Fibroblast of skin of back (primary cell): ENCODE measurements at places on chromosomes 2 and 18.
A peak's percentile ranks its signal among the peaks of the same experiment; 100 is the strongest.

GRCh38 chr2:171807119-171807518 lies 86.9 kb downstream of the SLC25A12 start:
- no peak for DNase-seq

DNA sequence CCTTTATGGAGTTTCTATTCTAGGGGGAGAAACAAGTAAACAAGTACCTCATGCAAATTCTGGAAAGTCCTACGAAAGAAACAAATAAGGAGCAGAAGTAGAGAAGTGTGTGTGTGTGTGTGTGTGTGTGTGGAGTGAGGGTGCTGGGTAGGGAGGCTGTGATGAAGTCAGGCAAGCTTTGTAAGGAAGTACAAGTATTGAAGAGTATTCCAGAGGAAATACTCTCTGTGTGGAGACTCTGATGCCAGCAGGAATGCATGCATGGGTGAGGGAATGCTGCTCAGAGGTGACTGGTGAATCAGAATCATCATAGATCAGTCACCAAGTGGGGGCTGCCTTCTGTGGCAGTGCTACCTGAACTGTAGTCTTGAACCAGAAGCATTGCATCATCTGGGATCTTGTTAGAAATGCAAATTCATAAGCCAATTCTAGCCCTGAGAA lies 34.5 kb downstream of the SLC4A3 start:
- peak; percentile 55 for DNase-seq

- DNase-seq, result no peak
Observed at GRCh38 chr2:113137827-113138226, 10.4 kb downstream of the IL1RN start.

DNA sequence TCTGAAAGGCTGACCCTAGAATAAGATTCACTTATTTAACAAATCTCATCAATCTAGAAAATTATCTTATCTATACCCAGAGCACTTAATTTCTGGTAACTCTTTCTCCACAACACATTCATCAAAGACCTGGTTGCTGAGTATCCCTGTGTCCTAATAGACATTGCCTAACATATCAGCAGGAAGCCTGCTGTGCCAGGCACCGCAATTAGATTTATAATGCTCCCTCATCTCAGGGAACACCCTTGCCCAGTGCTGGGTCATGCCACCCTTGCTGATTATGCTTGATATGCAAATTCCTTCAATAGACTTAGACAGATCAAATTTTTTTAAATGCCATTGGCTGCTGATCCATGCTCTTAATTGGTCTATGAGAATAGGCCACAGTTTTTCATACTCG lies 3.8 kb downstream of the DSG1 start:
- DNase-seq, result no peak

DNA sequence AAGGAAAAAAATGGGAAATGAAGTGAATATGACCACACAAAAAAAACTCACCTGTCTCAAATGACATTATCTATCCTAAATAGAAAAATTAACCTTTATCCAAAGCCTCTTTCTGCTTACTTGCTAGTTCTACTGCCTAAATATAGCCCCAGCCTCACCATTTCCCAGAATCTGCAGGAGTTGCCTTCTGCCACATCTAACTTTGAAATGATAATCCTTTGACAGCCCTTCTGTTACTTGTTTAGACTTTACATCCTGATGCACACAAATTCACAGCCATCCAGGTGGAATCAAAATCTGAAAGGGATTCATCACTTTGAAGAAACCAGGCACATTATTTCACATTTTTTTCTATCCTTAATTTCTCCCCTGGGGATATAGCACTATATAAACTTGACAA lies 1356.2 kb upstream of the NXPH2 start:
- no peak for DNase-seq

DNA sequence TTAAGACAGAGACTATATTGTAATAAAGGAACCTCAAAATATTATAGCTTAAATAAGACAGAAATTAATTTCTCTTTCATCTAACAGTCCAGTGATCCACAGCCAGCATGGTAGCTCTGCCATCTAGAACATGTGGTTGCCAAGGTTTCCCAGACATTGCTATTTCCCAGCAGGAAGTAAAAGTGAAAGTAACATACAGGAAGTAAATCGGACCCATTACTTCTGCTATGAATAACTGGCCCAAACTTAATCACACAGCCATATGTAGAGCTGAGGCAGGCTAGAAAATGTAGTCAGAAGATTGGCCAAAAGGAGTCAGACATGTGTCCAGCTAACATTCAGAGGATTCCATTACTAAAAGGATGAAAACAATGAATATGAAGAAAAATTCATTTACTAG lies 71.0 kb downstream of the NOL4 start:
- DNase-seq, result peak; percentile 34

DNA sequence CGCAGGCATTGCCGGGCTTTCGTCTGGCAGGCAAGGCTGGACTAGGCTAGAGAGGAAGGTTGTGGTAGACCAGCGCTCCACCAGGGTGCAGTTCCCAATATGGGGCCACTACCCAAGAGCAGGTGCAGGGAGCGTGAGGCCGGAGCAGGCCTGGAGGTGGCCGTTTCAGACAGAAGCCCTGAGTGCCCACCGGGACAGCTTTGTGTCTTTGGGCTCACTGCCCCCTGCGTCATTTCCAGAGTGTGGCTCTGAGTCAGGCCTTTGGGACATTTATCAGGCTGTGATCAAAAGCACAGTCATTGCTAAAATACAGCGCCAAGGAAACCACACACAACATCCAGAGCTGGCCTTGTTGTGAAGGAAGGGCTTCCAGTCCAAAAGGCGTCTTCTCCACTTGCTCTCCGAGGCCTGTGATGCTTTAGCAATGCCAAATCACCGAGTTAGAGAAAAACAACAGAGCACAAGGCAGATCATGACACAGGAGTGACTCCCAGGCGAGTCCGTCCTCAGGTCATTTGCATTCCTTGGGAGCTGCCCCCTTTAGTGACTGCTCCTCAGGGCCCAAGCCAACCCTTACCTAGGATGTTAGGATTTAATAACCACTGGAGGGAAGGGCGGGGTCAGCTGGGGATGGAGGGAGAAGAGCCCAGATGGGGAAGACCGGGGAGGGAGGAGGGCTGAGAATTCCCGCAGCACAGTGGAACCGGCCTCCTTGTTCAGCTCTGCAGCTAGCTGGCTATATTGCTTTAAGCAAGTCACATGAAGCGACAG lies 42.3 kb downstream of the RFX8 start:
- peak; percentile 50 for DNase-seq

- DNase-seq, result no peak
Observed at GRCh38 chr2:39567507-39567906, 98.2 kb upstream of the TMEM178A start.

GRCh38 chr18:3585656-3586509 lies 135.9 kb downstream of the TGIF1 start:
- DNase-seq, result peak; percentile 78

GRCh38 chr2:143001501-143001900 lies 124.0 kb downstream of the KYNU start:
- no peak for DNase-seq

- no peak for DNase-seq
Observed at GRCh38 chr18:63004466-63005089, 289.2 kb downstream of the PHLPP1 start.

DNA sequence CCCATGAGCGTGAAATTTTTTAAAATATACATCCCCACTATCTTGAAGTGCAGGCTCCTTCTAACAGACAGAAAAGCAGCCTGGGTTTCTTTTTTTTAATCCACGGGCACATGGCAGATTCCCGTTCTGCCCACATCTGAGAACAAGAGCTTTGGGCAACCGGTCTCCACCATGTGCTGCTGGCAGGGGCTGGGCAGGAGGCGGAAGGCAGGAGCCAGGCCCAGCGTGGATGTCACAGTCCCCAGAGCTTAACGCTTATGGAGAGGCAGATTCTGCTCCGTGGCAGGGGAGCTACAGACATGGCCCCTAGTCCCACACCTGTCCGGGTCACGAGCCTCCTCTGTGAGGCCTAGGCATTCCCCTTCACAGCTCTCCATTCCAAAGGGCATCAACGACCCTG lies 503.0 kb upstream of the MYT1L start:
- no peak for DNase-seq

DNA sequence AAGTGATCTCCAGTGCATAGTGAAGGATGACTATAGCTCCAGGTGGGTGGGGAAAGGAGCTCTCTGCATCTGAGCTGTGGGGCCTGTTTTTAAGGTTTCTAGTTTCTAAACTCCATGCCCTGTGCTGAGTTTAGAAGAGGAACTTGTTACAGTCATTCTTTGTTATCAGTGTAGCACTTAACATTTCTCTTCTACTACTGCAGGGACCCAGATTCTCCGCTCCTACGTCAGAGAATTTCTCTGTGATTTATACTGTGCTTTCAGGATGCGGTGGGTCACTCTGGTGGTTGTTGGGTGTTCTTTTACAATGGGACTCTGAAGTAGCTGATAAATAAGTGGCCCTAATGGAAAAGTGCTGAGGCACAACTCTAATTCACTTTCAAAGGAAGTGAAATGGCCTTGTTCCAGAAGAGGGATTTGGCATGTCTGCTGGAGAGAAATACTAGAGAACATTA lies 122.0 kb downstream of the WDSUB1 start:
- DNase-seq, result no peak
